ENCODE measurements at places on chromosomes 4 and X.

- DNase-seq = no peak
Measured at GRCh38 chr4:94932366-94932765, 174.6 kb downstream of the BMPR1B start.

GRCh38 chr4:89615051-89615450 is 221.9 kb downstream of the SNCA start:
- DNase-seq = no peak

GRCh38 chrX:42128587-42128986 is 205.2 kb upstream of the CASK start:
- DNase-seq = no peak

DNA sequence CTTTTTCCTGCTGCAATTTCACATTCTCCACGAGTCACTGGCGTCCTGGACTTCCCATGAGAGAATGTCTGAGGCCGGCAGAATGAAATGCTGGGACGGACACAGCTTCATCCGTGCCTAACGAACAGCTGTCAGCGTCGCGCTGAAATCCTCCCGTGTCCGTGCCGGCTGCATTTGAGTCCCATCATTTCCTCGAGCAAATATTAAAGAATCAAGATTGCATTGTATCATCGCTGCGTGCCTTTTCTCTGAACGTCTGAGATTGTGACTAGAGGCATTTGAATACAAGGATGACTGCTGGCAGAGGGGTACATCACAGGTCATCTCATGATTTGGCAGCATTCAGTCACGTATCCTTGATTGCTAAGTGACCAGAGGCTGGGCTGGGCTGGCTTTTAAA is 279.9 kb downstream of the ASMT start:
- no peak for DNase-seq

- DNase-seq = no peak
Measured at GRCh38 chr4:4968161-4968725, 51.0 kb downstream of the CYTL1 start.

DNA sequence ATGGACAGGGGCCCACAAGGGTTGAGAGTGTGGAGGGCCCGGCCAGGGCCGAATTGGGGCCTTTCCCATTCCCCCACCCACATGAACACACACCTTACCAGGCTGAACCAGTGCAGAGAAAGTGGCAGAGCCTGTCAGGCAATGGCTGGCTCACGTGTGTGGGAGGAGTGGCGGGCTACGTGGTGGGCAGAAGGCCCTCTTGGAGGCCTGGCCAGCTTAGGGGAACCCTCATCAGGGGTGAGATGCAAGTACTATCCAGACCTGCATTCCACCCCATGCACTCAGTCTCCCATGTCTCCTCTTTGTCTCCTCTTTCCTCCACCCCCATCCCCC is 965 bp downstream of the TCEAL4 start:
- DNase-seq = no peak

All from stimulated activated CD4-positive, alpha-beta T cell treated with anti-CD3 and anti-CD28 coated beads, Interleukin-12 subunit alpha, Interleukin-12 subunit beta, amount 100 ng/mL, for 24 hours (primary cell).